Ovary (tissue), 10 donors: ENCODE measurements at places on chromosomes 6 and 20. TPM values are rescaled to one million over a fixed set of nuclear protein-coding genes. Genes with fewer than 3 reads are reported as not detected.

The KHDC1 gene
- polyA plus RNA-seq, result 3.6 TPM

The CFB gene
- 20.4 TPM for polyA plus RNA-seq

The HEY2 gene
- 12.7 TPM for polyA plus RNA-seq

The UNC93A gene
- polyA plus RNA-seq, result not detected

The ALDH8A1 gene
- polyA plus RNA-seq, result 5.4 TPM

The TBXT gene
- not detected for polyA plus RNA-seq

The VSTM2L gene
- 0.15 TPM for polyA plus RNA-seq

The PTPRK gene
- 31.1 TPM for polyA plus RNA-seq

The STX11 gene
- polyA plus RNA-seq, result 1.2 TPM

The PHACTR1 gene
- polyA plus RNA-seq, result 0.79 TPM

The CD93 gene
- polyA plus RNA-seq, result 10.0 TPM

The NEU1 gene
- 26.3 TPM for polyA plus RNA-seq

The UBD gene
- 4.2 TPM for polyA plus RNA-seq

The HLA-DQB1 gene
- 2.5 TPM for polyA plus RNA-seq

The PRICKLE4 gene
- polyA plus RNA-seq, result 1.5 TPM

The TUBE1 gene
- polyA plus RNA-seq, result 16.0 TPM
